ENCODE measurements at places on chromosomes 2 and 18. TPM values are rescaled to one million over a fixed set of nuclear protein-coding genes. Genes with fewer than 3 reads are reported as not detected.

The SERPINB11 gene
- total RNA-seq, result not detected

The TUBA3E gene
- not detected for total RNA-seq

The GNLY gene
- total RNA-seq, result not detected

The TSPYL6 gene
- not detected for total RNA-seq

The DYSF gene
- 47.2 TPM for total RNA-seq

The COL4A3 gene
- total RNA-seq, result not detected

The DOK6 gene
- 2.3 TPM for total RNA-seq

The AQP12A gene
- not detected for total RNA-seq

The TBR1 gene
- under 0.01 TPM for total RNA-seq

The ALLC gene
- total RNA-seq, result not detected

The DYNAP gene
- not detected for total RNA-seq

The TMEFF2 gene
- not detected for total RNA-seq

The SCG2 gene
- total RNA-seq, result not detected

The ANTXR1 gene
- total RNA-seq, result under 0.01 TPM

The MITD1 gene
- total RNA-seq, result 14.2 TPM

The POTEC gene
- total RNA-seq, result not detected

The KIAA2012 gene
- total RNA-seq, result not detected

The GNAL gene
- total RNA-seq, result 0.51 TPM

The ZAP70 gene
- 0.13 TPM for total RNA-seq

The KCNK3 gene
- total RNA-seq, result not detected

The IL37 gene
- total RNA-seq, result not detected

The AQP12B gene
- not detected for total RNA-seq
